ENCODE measurements at places on chromosomes 6 and 20. TPM values are rescaled to one million over a fixed set of nuclear protein-coding genes. Genes with fewer than 3 reads are reported as not detected.

Gene CAGE1
- not detected for total RNA-seq

Gene PRELID3B
- total RNA-seq = 290 TPM

Gene PDE10A
- total RNA-seq = 233 TPM

Gene CST4
- total RNA-seq = 0.42 TPM

Gene MATN4
- total RNA-seq = not detected

Gene MEP1A
- total RNA-seq = not detected

Gene FAM83C
- not detected for total RNA-seq

- no peak for DNase-seq
Observed at GRCh38 chr20:32675223-32675975, 1.7 kb upstream of the C20orf203 start.

GRCh38 chr20:24761220-24762065 is 187.6 kb upstream of the CST7 start:
- DNase-seq = no peak

GRCh38 chr20:62887152-62887859 is 25.7 kb upstream of the TCFL5 start:
- DNase-seq = no peak

DNA sequence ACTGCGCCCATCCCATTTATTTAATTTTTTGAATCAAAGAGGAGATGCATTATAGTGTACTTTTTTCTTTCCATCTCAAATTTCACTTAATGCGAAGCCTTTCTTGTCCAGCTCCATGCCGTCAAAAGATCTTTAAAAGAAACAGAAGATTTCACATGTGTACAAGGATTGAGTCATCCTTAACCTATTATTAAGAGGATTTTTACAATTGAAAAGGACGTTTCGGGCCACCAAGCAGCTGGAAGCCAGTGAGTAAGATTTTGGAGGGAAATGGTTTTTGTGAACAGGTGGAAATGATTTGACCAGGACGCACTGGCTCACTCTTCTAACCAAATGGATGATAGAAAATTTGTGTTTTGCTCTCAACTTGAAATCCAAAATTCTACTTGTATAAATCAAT is 15.1 kb upstream of the CCDC170 start:
- no peak for DNase-seq

GRCh38 chr20:59149678-59150504 is 13.7 kb upstream of the ZNF831 start:
- no peak for DNase-seq

GRCh38 chr6:164069350-164069990 is 655.0 kb downstream of the QKI start:
- DNase-seq = no peak

- DNase-seq = no peak
Observed at GRCh38 chr6:68719761-68720160, 84.7 kb downstream of the ADGRB3 start.

DNA sequence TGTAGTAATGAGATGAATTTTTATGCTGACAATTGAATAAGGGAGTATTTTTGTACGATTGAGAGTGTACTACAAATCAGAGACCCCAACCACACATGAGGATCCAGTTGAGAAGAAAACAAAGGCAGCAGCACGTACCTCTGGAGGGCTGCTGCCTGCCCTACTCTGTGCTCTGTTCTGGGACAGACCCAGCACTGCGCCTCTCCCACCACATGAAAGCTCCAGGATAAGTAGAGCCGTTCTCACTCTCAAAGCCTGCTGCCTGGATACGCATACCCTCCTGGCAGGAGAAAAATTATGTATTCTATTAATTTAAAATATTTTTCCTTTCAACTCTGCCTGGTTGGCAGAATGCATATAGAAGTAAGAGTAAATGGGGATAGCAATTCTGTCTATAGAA is 11.5 kb upstream of the TRAF3IP2 start:
- DNase-seq = no peak

- peak; percentile 35 for DNase-seq
Observed at GRCh38 chr20:50366270-50367103, 143.7 kb upstream of the PTPN1 start.

GRCh38 chr20:39960522-39961428 is 728.3 kb downstream of the MAFB start:
- no peak for DNase-seq

DNA sequence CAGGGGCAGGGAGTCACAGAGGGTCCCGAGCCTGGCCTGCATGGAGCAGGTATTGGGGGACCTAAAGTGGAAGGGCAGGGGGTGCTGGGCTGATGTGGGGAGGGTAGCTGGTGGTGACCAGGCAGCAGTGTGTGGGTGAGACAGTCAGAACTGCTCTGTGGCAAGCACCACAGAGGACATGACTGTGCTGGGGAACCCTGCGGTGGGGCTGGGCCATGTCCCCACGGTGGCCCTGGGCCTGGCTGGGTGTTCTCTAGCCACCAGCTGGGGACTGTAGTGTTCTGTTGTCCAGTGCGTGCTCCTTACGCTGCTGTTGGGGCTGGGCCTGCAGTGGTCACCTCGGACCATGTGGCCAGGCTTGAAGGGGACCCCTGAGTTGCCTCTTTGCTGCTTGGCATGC is 3.6 kb downstream of the SS18L1 start:
- DNase-seq = no peak

GRCh38 chr20:57481281-57481711 is 43.6 kb downstream of the CTCFL start:
- DNase-seq = no peak

GRCh38 chr6:23672737-23673136 is 453.3 kb upstream of the NRSN1 start:
- no peak for DNase-seq

DNA sequence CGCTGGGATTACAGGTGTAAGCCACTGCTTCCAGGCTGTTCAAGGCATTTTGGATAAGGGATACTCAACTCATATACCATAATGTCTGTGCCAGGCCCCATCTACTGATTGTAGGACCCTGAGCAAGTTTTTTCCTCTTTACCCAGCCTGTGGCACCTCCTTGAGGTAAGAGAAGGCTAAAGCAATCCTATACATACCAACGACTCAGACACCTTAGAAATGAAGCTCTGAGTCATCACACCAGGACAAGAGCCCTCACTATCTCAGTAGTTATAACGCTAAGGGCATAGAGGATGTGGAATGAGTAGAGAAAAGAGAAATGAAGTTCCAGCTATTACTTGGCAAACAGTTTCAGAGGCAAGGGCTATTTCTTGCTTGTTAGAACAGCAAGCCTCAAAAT is 16.9 kb downstream of the NDRG3 start:
- DNase-seq = no peak

GRCh38 chr20:24543168-24543567 is 73.7 kb downstream of the SYNDIG1 start:
- DNase-seq = no peak

- DNase-seq = no peak
Observed at GRCh38 chr6:139497345-139497961, 123.0 kb upstream of the CITED2 start.

GRCh38 chr6:142845624-142846458 is 99.1 kb downstream of the HIVEP2 start:
- DNase-seq = peak; percentile 33

DNA sequence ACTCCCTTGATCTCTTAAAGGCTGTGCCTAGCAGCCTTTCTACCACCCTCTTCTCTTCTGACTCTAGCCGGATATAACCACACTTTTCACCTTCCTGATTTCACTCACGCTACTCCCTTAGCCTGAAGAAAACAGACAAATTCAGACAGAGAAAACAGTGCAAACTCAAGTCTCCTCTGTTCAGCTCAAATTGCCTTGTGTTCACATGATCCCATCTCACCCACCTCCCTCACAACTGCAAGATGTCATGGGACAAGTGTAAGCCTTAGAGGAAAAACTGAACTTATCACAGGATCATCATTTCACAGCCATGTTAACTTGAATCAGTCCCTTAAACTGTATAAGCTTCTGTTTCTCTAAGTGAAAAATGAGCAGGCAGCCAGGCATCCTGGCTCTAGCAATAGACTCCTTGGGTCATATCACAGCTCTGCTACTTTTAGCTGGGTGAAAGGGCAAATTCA is 66.5 kb upstream of the TENT5A start:
- DNase-seq = no peak

DNA sequence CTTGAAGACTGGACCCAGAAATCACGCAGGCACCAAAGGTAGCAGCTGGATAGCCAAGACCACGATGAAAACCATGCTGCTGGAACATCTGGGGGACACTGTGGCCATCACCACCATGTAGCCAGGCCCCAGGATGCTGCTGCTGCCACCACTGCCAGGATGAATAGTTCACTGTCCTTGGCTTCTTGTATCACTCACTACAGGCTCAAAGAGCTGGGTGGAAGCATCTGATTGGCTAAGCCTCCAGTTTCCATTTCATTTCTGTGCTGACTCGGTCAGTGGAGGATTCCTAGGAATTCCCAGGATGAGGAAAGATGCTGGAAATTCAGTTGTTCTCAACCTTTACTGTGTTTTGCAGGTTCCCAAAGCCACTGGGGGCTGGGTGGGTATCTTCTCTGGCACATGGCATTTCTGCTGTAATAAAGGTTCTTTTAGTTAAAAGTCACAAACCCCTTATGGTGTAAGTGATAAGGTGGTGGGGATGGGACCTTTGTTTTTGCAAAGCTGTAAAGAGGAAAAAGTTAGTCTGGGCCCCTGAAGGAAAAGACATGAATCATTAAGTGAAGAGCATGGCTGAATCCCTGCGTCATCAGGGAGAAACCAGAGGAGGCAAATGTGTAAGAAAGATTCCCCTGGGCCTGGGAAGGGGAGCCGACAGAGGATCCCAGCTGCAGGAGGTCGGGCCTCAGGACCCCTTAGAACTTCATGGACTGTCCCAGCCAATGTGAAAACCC is 75.6 kb upstream of the RNF24 start:
- DNase-seq = no peak

GRCh38 chr6:20055916-20056315 is 156.4 kb downstream of the MBOAT1 start:
- DNase-seq = no peak

GRCh38 chr6:111148110-111148509 is 60.8 kb downstream of the SLC16A10 start:
- DNase-seq = no peak

DNA sequence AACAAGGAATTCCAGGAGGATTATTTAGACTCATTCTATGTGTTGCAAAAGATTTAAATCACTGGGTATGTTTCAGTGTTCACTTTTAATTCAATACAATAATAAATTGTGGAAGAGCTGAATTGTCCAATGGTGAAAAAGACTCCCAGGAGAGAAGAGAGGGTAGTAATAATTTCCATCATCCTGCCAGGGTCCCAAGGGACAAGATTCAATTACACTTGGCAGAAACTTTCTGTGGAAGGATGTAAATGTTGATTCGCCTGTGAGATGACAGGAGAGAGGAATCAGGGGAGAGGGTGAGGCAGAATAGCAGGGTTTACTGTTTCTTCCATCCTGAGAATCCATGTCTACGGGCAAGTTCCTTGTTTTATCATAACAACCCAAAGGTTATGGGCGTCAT is 342.7 kb downstream of the ESR1 start:
- no peak for DNase-seq

- no peak for DNase-seq
Observed at GRCh38 chr6:157610451-157610999, 212.5 kb upstream of the SNX9 start.

DNA sequence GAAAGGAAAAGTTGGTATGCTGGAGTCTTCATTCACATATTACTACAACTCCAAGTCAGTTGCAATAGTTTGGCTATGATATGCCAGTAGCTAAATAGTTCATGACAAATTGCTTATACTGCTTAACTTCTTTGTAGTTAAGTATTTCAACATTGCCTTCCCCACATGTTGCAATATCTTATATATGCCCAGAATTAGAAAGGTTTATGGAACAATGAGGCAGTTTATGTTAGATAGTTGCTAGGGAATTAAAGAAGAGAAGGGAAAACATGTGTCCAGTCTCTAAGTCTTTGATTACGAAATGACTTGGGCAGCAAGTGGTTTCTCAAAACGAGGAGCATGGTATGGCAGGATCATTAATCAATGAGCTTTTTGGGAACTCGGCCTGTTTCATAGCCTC is 145.8 kb downstream of the PLCB4 start:
- DNase-seq = no peak

GRCh38 chr6:73983367-73983766 is 287.4 kb downstream of the CD109 start:
- DNase-seq = no peak

DNA sequence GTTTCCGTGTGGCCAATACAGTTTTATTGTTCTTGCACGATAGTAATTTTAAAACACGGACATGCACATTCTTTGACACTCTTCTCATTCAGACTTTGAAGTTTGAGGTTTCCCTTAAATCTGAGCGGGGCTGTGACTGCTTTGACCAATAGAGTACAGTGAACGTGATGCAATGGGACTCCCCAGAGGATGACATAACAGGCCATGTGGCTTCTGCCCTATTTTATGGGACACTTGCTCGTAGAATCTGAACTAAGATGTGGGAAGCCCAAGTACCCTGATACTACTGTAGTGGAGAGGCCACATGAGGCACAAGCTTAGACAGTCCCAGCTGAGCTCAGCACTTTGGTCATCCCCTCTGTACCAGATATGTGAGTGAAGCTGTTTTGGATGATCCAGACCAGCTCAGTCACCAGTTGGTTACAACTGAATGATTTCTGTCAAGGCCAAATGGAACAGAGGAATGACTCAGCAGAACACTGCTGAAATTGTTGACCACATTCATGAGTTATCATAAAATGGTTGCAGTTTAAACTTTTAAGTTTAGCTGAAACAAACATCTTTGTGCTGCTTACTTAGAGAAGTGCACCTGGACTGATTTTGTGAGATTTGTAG is 279.4 kb downstream of the RFPL4B start:
- no peak for DNase-seq
